ENCODE measurements at places on chromosomes 7 and 10. TPM values are rescaled to one million over a fixed set of nuclear protein-coding genes. Genes with fewer than 3 reads are reported as not detected.

Gene CPA2
- not detected for total RNA-seq

Gene TRPV5
- not detected for total RNA-seq

Gene BMPER
- 5.2 TPM for total RNA-seq

Gene LDB3
- 4.7 TPM for total RNA-seq

Gene STEAP2
- total RNA-seq = 32.2 TPM

Data from vagina (tissue), 2 donors.